ENCODE measurements at places on chromosomes 4 and X. TPM values are rescaled to one million over a fixed set of nuclear protein-coding genes. Genes with fewer than 3 reads are reported as not detected.

CENPVL1 gene
- not detected for total RNA-seq

GRCh38 chr4:137956256-137956655 is 285.9 kb downstream of the SLC7A11 start:
- peaks cover 13% of the 10 kb centered on the region for H3K4me1 ChIP-seq
- no peak for DNase-seq

DNA sequence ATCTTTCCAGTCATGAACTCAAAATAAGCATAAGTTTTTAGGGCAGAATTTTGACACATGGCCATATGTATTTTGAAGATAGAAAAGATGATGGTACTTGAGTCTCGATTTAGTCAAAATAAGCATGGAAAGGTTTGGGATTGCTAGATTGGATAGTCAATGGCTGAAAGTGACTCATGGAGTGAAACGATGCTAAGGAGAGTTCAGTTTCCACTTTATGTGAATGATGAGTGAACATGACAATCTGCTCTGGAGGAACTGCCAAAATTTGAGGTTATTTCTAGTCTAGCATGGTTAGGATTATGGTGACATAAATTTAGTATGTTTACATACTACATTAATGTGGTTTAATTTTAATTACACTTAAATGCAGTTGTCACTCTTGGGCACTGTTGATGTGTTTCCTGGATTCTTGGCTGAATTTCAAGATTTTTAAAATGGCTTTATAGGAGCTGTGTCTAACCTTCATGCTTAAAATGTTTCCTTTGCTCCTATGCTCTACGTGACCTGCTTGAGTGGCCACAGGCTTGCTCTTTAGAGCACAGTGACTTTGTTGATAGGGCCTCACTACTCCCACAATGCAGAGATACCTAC is 17.1 kb downstream of the DDX3X start:
- no peaks in the 10 kb centered on the region for H3K4me1 ChIP-seq
- no peak overlapping the region for H3K27ac ChIP-seq
- no peak overlapping the region for H3K4me3 ChIP-seq
- H3K27me3 ChIP-seq, result no peaks in the 10 kb centered on the region

GRCh38 chrX:3763111-3763510 is 49.7 kb upstream of the PRKX start:
- DNase-seq, result no peak
- H3K4me1 ChIP-seq, result no peaks in the 10 kb centered on the region
- H3K4me3 ChIP-seq, result no peak overlapping the region
- no peak overlapping the region for H3K27ac ChIP-seq
- H3K36me3 ChIP-seq, result no peaks in the 10 kb centered on the region

DNA sequence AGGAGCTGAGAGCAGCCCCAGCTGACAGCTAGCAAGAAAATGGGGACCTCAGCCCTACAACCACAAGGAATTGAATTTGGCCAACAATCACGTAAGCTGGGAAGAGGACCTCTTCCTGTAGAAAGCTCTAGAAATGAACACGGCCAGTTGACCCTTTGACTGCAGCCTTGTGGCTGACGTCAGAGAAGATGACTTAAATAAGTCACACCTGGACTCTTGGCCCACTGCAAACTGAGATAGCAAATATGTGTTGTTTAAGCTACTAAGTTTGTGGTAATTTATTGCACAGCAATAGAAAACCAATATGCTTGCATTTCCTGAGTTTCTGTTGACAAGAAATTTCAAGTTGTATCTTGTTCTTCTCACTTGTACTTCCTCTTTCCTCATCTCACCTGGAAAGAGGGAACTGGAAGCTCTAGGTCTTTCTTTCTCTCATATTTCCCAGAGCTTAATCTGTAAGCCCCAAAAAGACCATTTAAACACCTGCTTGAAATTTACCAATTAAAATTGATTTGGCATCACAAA is 18.8 kb downstream of the PRKG2 start:
- H3K27ac ChIP-seq, result no peak overlapping the region
- H3K4me3 ChIP-seq, result no peak overlapping the region
- no peaks in the 10 kb centered on the region for H3K4me1 ChIP-seq
- no peaks in the 10 kb centered on the region for H3K36me3 ChIP-seq
- DNase-seq, result no peak

- peaks cover 10% of the 10 kb centered on the region for H3K4me1 ChIP-seq
- peak overlapping the region; percentile 63 for H3K4me3 ChIP-seq
- H3K27ac ChIP-seq, result peak overlapping the region; percentile 84
These were observed 546 bp downstream of the ZRSR2 start for GRCh38 chrX:15790769-15791290.

CT55 gene
- not detected for total RNA-seq

- no peak overlapping the region for H3K4me3 ChIP-seq
- H3K27ac ChIP-seq, result no peak overlapping the region
- H3K27me3 ChIP-seq, result no peaks in the 10 kb centered on the region
- H3K36me3 ChIP-seq, result no peaks in the 10 kb centered on the region
- H3K4me1 ChIP-seq, result no peaks in the 10 kb centered on the region
- no peak for DNase-seq
These were observed 10.2 kb upstream of the YIPF6 start for GRCh38 chrX:68488657-68489056.

GRCh38 chr4:36786519-36786918 is 458.0 kb upstream of the NWD2 start:
- no peak for DNase-seq
- no peak overlapping the region for H3K4me3 ChIP-seq
- H3K36me3 ChIP-seq, result no peaks in the 10 kb centered on the region
- no peaks in the 10 kb centered on the region for H3K27me3 ChIP-seq
- H3K4me1 ChIP-seq, result no peaks in the 10 kb centered on the region

- H3K36me3 ChIP-seq, result no peaks in the 10 kb centered on the region
These were observed at the start of gene CXCL3 for GRCh38 chr4:74038425-74039314. Gene CXCL3, minus strand, starts transcription at chr4:74038689. Its CDS starts 78 bp downstream, at chr4:74038611.

- DNase-seq, result no peak
- H3K27me3 ChIP-seq, result no peaks in the 10 kb centered on the region
- no peak overlapping the region for H3K27ac ChIP-seq
- no peaks in the 10 kb centered on the region for H3K4me1 ChIP-seq
These were observed 105.1 kb upstream of the ARHGAP24 start for GRCh38 chr4:85369703-85370380.

- H3K27me3 ChIP-seq, result no peaks in the 10 kb centered on the region
- H3K4me3 ChIP-seq, result no peak overlapping the region
- no peaks in the 10 kb centered on the region for H3K36me3 ChIP-seq
- no peak overlapping the region for H3K27ac ChIP-seq
- H3K4me1 ChIP-seq, result no peaks in the 10 kb centered on the region
These were observed 46.8 kb downstream of the CLCN4 start for GRCh38 chrX:10203617-10204016.

CAPN6 gene
- total RNA-seq, result 1.2 TPM

NUDT10 gene
- 0.80 TPM for total RNA-seq

- no peaks in the 10 kb centered on the region for H3K4me1 ChIP-seq
- DNase-seq, result no peak
- H3K4me3 ChIP-seq, result no peak overlapping the region
- H3K36me3 ChIP-seq, result no peaks in the 10 kb centered on the region
- no peak overlapping the region for H3K27ac ChIP-seq
These were observed 14.4 kb downstream of the ADRA2C start for GRCh38 chr4:3780347-3781171.

DNA sequence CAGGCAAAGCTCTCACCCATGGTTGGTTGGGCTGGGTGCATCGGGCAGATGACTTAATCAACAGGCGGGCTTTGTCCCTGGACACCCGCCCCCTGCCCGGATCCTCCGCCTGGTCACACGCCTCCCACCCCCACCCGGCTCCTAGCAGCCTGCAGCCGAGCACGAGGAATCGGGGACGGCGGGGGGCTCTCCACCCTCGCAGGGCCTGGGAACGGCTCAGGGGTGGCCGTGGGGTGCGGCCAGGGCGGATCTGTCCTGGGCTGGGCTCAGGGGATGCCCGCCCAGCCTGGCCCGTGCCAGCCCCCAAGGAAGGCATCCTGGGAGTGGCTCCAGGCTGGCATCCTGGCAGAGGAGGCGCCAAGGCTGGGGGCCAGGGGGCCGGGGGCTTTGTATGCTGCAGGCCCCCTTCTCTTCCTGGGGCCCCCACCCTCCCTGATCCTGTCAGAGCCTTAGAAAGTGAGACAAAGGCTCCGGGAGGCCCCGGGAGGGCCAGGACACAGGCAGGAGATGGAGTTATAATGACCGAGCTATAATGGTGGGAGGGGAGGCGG is 32.5 kb upstream of the FGFR3 start:
- no peak overlapping the region for H3K27ac ChIP-seq
- no peak overlapping the region for H3K4me3 ChIP-seq
- DNase-seq, result no peak
- peaks cover 62% of the 10 kb centered on the region for H3K4me1 ChIP-seq
- H3K27me3 ChIP-seq, result no peaks in the 10 kb centered on the region
- no peaks in the 10 kb centered on the region for H3K36me3 ChIP-seq

DNA sequence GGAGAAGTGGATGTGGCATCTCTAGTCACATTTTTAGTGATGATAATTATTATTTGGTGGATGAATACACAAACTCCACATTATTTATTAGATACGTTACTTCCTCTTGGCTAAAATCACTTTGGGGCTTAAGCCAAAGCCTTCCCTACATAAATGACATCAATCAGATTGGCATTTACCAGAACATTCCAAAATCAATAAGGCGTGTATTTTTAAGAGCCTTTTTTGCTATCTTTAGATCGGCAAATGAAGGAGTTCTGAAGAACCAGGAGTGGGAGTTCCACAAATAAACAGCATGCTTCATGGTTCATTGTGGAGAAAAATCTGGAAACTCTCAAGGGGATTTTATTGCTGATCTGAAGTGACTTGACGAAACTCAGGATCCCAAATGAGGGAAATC is 89.7 kb downstream of the AMELX start:
- no peak overlapping the region for H3K4me3 ChIP-seq
- H3K27me3 ChIP-seq, result no peaks in the 10 kb centered on the region
- no peak for DNase-seq
- H3K36me3 ChIP-seq, result no peaks in the 10 kb centered on the region

CLDN34 gene
- total RNA-seq, result 1.1 TPM

- no peaks in the 10 kb centered on the region for H3K27me3 ChIP-seq
- DNase-seq, result no peak
- no peak overlapping the region for H3K27ac ChIP-seq
- no peaks in the 10 kb centered on the region for H3K36me3 ChIP-seq
- H3K4me1 ChIP-seq, result no peaks in the 10 kb centered on the region
- no peak overlapping the region for H3K4me3 ChIP-seq
These were observed 218.6 kb downstream of the CHM start for GRCh38 chrX:85828771-85829170.

POU3F4 gene
- total RNA-seq, result not detected

DNA sequence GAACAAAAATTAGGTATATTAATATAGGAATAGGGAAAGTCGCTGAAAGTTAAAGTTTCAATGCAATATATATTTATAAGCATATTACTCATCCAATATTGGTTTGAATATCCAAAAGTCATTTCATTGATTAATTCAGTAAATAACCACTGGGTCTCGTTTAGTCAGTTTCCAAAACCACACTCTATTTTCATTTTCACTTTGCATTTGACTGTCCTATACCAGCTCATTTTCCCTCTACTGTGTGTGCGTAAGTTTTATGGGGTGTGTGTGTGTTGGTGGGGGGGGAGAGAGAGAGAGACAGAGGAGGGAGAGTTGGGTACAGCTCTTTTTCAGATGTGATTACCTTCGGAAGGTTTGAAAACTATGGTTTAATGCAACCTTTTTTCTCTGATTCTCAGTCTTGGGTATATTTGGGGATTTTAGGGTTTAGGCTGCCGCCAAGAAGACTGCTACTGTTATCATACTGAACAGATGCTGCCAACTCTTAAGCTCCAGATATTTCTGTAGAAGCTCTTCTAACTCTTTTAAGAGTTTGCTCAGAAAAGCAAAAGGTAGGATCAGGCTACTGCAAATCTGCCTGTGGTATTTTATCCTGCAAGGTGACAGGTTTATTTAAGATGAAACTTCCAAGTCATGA is 1427.4 kb downstream of the PCDH7 start:
- peaks cover 6% of the 10 kb centered on the region for H3K4me1 ChIP-seq
- no peak overlapping the region for H3K4me3 ChIP-seq
- no peak for DNase-seq
- H3K27me3 ChIP-seq, result no peaks in the 10 kb centered on the region
- no peaks in the 10 kb centered on the region for H3K36me3 ChIP-seq
- no peak overlapping the region for H3K27ac ChIP-seq

CXCL1 gene
- 0.59 TPM for total RNA-seq

DNA sequence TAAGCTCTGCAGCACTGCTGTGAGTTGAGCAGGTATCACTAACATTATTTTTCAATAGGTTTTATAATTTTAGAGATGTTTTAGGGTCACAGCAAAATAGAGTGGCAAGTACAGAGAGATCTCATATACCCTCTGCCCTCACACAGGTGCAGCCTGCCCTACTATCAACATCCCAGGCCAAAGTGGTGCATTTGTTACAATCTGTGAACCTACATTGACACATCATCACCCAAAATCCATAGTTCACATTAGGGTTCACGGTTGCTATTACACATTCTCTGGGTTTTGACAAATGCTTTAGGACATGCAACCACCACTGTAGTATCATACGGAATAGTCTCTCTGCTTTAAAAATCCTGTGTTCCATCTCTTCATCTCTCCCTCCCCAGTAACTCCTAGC is 173.1 kb downstream of the DHX15 start:
- no peak for DNase-seq
- H3K4me1 ChIP-seq, result no peaks in the 10 kb centered on the region
- H3K27ac ChIP-seq, result no peak overlapping the region
- H3K4me3 ChIP-seq, result no peak overlapping the region

GRCh38 chrX:25198253-25198652 is 182.5 kb upstream of the ARX start:
- no peak overlapping the region for H3K27ac ChIP-seq
- no peaks in the 10 kb centered on the region for H3K36me3 ChIP-seq
- no peak overlapping the region for H3K4me3 ChIP-seq
- DNase-seq, result no peak
- H3K27me3 ChIP-seq, result no peaks in the 10 kb centered on the region

DNA sequence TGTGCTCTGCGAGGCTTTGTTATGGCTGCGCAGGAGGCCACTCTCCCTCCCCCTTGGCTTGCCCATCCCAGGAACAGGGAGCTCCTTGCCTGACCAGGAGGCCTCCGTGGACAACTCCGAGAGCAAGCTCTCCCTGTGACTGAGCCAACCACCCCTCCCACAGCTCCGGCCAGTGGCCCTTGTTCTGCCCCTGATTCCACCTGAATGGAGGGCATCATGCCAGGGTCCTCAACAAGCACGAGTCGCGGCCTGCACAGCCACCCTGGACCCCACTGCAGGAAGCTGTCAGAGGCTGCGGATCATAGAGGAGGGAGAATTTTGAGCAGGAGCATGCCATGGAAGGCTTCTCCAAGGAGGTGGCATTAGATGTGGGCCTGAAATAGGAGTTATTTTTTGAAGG is 44.8 kb upstream of the GRPEL1 start:
- no peak overlapping the region for H3K4me3 ChIP-seq
- peaks cover 10% of the 10 kb centered on the region for H3K27me3 ChIP-seq
- no peak for DNase-seq

CLNK gene
- 0.11 TPM for total RNA-seq

Measured in suprapubic skin (tissue), 4 donors.